ENCODE measurements at places on chromosomes 11 and 22.

GRCh38 chr11:40235841-40236240 is 1223.6 kb downstream of the LRRC4C start:
- H3K27ac ChIP-seq: no peak overlapping the region
- no peaks in the 10 kb centered on the region for H3K27me3 ChIP-seq
- H3K4me3 ChIP-seq: no peak overlapping the region
- H3K36me3 ChIP-seq: no peaks in the 10 kb centered on the region
- H3K4me1 ChIP-seq: no peaks in the 10 kb centered on the region

DNA sequence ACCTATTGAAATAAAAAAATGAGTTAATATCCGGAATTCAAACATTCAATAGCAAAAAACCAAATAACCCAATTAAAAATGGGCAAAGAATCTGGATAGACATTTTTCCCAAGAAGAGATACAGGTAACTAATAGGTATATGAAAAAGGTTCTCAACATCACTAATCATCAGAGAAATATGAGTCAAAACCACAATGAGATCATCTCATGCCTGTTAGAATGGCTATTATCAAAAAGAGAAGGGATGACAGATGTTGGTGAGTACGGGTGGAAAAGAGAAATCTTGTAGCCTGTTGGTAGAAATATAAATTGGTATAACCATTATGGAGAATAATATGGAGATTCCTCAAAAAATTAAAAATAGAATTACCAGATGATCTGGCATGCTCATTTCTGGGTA is 26.9 kb upstream of the OR6M1 start:
- H3K4me1 ChIP-seq: no peaks in the 10 kb centered on the region
- DNase-seq: no peak
- H3K27me3 ChIP-seq: peaks cover 8% of the 10 kb centered on the region
- no peak overlapping the region for H3K4me3 ChIP-seq
- H3K27ac ChIP-seq: no peak overlapping the region
- H3K36me3 ChIP-seq: no peaks in the 10 kb centered on the region

GRCh38 chr22:45007391-45008185 is 2.2 kb downstream of the PHF21B start:
- H3K4me3 ChIP-seq: peak overlapping the region; percentile 49
- peaks cover 13% of the 10 kb centered on the region for H3K4me1 ChIP-seq
- H3K27ac ChIP-seq: no peak overlapping the region
- no peak for DNase-seq

- no peak for DNase-seq
- no peak overlapping the region for H3K4me3 ChIP-seq
- no peaks in the 10 kb centered on the region for H3K36me3 ChIP-seq
Observed at GRCh38 chr22:48520884-48521588, 1306.6 kb downstream of the BRD1 start.

- H3K27me3 ChIP-seq: no peaks in the 10 kb centered on the region
- no peak for DNase-seq
- H3K36me3 ChIP-seq: peaks cover 25% of the 10 kb centered on the region
- no peak overlapping the region for H3K4me3 ChIP-seq
Observed at GRCh38 chr11:108916290-108916689, 251.4 kb downstream of the DDX10 start.

DNA sequence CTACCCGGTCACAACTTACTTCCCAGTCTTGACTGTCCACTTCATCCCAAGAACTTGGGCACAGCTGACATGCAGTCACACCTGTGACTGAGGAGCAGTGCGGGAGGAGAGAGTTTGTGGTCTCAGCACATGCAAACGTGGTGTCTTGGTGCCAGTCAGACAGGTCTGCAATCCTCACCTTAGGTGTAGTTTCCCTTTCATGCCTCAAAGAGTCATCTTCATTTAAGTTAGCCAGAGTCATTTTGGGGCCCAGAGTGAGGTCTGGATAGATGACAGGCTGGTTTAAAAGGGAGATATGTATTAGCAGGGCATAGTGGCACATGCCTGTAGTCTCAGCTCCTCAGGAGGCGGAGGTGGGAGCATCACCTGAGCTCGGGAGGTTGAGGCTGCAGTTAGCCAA is 108.5 kb upstream of the SORL1-AS1 start:
- H3K27ac ChIP-seq: no peak overlapping the region
- peaks cover 42% of the 10 kb centered on the region for H3K36me3 ChIP-seq
- H3K4me3 ChIP-seq: no peak overlapping the region

- H3K4me1 ChIP-seq: no peaks in the 10 kb centered on the region
- no peak overlapping the region for H3K4me3 ChIP-seq
- no peaks in the 10 kb centered on the region for H3K27me3 ChIP-seq
- DNase-seq: no peak
- no peak overlapping the region for H3K27ac ChIP-seq
- H3K36me3 ChIP-seq: no peaks in the 10 kb centered on the region
Observed at GRCh38 chr11:21634956-21635355, 557.9 kb upstream of the ANO5 start.

DNA sequence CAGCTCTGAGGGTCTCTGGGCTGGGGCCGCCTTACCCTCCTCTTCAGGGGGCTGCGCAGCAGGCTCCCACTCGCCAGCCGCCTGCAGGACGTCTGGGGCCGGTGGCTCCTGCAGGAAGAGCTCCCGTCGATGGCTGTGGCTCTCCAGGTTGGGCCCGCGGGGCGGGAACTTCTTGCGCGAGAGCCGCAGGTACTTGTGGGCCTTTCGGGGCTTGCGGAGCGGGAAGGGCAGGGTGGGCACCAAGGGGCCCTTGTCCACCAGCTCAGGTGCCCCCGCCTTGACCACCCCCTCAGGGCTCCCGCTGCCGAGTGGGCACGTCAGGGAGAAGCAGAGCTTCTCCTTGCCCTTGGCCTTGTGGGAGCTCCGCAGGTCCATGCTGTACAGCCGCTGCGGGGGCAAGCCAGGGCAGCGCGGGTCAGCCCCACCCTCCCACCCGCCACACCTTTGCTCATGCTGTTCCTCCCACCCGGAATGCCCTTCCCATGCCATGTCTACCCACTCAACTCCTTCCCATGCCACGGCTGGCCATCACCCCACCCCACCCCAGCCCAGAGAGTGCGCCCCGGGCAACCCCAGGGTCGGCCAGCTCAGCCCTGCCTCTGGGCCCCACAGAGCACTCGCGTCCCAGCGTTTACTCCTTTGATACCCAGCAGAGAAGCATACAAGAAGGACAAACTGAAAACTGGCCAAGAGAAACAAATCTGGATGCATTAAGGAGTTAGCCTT is 18.0 kb downstream of the CBX7 start:
- H3K4me1 ChIP-seq: peaks cover 3% of the 10 kb centered on the region
- DNase-seq: no peak
- no peak overlapping the region for H3K27ac ChIP-seq
- H3K36me3 ChIP-seq: peaks cover 8% of the 10 kb centered on the region
- H3K27me3 ChIP-seq: no peaks in the 10 kb centered on the region

DNA sequence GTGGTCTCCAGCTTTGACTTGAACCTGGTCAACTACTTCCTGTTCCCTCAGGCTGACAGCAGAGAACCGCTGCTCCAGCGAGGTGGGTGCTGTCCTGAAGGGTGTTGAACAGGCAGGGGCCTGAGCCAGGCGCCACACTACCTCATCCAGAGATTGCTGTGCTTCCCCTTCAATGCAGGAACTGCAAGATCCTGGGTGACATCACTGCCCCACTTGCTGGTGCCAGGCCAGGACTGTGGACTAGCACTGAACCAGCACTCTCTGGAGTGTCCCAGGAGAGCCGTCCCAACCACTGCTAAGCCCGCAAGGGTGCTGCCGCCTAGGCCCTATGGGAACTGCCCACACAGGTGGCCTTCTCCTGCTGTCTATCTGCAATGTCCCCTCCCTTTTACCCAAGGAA is 51.7 kb downstream of the GAB4 start:
- DNase-seq: no peak
- no peak overlapping the region for H3K4me3 ChIP-seq
- no peaks in the 10 kb centered on the region for H3K36me3 ChIP-seq
- no peaks in the 10 kb centered on the region for H3K4me1 ChIP-seq

DNA sequence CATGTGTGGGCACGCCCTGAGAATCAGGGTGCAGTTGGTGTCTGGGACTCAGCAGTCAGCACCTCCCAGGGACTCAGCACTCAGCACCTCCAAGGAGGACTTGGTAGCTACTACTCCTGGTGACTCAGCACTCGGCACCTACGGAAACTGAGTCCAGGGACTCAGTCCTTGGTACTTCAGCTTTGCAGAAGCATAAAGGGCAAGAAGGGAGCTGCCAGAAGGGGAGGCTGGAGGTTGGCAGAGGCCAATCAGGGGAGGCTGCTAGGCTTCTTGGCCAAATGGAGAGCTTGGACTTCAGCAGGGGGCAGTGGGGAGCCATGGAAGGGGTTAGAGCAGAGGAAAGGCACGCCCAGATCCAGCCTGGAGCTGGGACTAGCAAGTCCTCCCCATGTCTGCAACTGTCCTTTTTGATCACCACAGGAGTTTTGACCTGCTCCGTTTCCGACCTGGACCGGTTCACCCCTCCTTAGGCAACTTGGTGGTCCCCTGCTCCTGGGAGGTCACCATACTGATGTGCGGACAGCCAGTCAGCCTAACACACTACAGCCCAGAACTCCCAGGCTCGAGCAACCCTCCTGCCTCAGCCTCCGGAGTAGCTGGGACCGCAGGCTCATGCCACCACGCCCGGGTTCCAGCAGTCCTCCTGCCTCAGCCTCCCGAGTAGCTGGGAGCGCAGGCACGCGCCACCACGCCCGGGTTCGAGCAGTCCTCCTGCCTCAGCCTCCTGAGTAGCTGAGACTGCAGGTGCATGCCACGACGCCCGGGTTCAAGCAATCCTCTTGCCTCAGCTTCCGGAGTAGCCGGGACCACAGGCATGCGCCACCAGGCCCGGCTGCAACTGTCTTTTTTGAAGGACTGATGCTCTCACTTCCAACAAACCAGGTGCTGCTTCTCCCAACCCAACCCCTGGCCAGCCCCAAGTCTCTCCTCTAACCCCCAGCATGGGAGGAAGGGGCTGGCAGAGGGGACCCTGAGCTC is 1.5 kb downstream of the ANO9 start:
- no peaks in the 10 kb centered on the region for H3K27me3 ChIP-seq
- H3K4me3 ChIP-seq: peak overlapping the region; percentile 87
- no peak overlapping the region for H3K27ac ChIP-seq
- H3K4me1 ChIP-seq: peaks cover 3% of the 10 kb centered on the region

DNA sequence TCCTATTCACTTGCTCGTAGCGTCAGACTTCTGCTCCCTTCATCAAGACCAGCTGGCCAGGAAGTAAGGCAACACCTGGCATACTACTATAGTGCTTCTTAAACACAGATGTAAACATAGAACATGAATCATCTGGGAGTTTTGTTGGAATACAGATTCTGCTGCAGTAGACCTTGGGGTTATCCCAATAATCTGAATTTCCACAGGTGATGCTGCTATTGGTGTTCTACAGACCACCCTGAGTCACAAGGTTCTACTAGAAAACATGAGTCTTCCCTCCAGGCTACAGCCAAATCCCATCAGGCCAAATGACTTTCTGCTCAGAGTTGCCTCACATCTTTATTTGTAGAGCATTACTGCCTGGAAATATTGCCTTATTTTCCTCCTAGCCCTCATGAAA is 175.2 kb downstream of the NELL1 start:
- no peak overlapping the region for H3K27ac ChIP-seq
- no peak overlapping the region for H3K4me3 ChIP-seq
- H3K36me3 ChIP-seq: no peaks in the 10 kb centered on the region
- DNase-seq: no peak
- H3K27me3 ChIP-seq: no peaks in the 10 kb centered on the region

GRCh38 chr11:20037396-20038153 is 122.7 kb downstream of the DBX1 start:
- H3K4me1 ChIP-seq: no peaks in the 10 kb centered on the region
- DNase-seq: no peak
- H3K4me3 ChIP-seq: no peak overlapping the region
- no peaks in the 10 kb centered on the region for H3K27me3 ChIP-seq

DNA sequence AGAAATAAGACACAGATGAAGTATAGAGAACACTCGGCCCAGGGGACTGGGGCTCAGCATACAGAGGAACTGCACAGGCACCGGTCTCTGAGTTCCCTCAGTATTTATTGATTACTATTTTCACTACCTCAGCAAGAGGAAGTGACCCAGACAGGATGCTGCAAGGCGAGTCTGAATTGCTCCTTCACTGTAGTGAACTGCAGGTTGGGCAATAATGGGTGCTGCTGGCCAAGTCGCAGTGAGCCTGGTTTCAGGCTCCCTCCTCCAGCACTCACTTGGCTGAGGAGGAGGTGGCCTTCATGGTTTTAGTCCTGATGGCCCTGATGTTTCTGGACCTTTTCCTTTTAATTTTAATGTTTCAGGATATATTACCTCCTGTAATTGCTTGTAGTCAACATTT is 10.4 kb downstream of the OR52K2 start:
- H3K27me3 ChIP-seq: peaks cover 35% of the 10 kb centered on the region
- no peak for DNase-seq
- H3K4me1 ChIP-seq: peaks cover 24% of the 10 kb centered on the region
- peak overlapping the region; percentile 50 for H3K27ac ChIP-seq

GRCh38 chr22:24455751-24456426 is 28.5 kb downstream of the ADORA2A start:
- no peak overlapping the region for H3K4me3 ChIP-seq
- DNase-seq: no peak
- H3K4me1 ChIP-seq: peaks cover 5% of the 10 kb centered on the region
- H3K27me3 ChIP-seq: no peaks in the 10 kb centered on the region
- H3K36me3 ChIP-seq: no peaks in the 10 kb centered on the region
